ENCODE measurements at places on chromosomes 4 and X.
A peak's percentile ranks its signal among the peaks of the same experiment; 100 is the strongest.

GRCh38 chrX:150525061-150525919 is 43.1 kb upstream of the MTM1 start:
- no peak for DNase-seq

DNA sequence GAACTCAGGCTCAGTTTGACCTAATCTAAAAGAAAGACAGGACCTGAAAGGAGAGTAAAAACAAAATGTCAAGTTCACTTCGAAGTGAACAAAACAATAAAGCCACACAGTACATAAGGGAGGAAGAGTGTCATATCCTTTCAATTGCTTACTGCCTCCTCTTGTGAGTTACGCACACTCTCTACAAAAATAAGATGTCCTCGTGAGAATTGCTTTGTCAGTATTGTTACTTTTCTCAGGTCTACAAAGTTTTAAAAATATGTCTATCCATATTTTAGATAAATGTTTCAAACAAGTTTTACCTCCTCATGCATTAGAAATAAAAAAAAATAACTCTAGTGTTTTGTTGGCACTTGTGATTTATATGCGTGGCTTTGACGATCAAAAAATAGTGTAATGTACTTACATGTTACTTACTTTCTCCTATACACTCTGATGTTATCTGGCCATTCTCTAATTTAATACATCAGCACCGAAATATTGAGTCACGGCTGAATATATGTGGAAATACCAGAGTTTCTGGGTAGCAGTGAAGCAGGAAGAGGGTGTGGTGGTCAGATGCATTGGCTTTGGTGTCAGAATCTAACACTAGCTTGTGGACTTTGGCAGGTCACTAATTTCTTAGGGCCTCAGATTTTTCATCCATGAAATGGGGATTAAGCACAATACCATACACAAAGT is 8.1 kb upstream of the MRPL1 start:
- no peak for DNase-seq

DNA sequence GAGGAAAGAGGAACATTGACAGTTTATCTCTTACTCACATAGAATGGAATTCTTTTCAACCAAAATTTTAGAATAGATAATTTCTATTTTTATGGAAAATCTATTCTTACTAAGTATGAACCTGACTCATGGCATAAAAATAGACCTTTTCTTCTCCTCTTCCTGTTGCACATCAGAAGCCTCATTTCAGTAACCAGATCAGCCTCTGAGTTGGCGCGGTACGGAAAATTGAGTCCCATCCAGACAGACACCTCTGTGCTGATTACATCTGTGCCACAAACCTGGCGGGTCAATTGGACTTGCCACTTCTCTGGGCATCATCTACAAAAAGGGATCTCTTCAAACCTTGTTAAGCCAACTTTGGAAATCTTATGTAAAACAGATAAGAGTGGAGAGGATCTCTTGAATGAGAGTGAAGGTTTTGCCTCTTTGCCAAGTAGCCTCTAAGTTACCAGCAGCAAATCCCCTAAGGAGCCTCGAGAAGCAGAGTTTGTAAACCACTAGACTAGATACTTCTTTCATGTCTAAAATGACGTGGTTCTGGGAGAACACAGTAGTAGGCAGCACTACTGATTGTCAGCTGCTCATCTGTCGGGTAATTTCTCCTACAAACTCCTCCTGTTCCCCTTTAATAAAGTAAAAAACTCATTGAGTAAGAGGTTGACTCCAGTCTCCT is 37.4 kb downstream of the TENM3 start:
- peak; percentile 59 for DNase-seq

DNA sequence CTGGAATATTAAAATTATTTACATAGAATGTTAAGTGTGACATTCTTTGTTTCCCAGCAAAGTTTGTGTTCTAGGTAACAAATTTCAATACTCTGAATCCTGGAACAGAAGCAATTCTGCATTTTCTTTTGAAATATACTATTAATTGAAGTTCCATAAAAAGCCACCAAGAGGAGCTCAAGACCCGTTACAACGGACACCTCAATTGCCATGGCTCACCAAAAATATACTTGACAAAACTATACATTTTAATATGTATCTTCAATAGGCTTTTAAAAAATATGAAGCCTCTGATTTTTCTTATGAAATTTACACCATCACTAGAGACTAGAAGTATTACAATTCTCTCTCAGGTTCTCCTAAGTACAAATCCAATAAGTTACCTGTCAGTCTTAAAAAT is 111.4 kb downstream of the NYX start:
- peak; percentile 16 for DNase-seq

- no peak for DNase-seq
These were observed 46.9 kb downstream of the SEPTIN11 start for GRCh38 chr4:76996445-76996844.

DNA sequence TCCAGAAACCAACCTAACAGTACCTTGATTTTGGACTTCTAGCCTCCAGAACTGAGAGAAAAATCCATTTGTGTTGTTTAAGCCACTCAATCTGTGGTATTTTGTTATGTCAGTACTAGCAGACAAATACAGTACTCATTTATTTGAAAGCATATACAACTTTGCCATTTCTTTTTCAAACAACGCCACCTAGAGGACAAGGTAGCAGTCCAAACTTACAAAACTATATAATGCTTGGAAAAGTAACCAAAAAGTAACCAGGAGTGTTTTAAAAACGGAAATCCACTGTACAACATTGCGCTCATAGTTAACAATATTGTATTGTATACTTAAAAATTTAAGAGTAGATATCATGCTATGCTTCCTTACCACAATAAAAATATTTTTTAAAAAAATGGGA is 37.0 kb upstream of the FGF13 start:
- DNase-seq, result no peak

- DNase-seq, result no peak
These were observed 13.9 kb downstream of the ANAPC10 start for GRCh38 chr4:145083891-145084605.

GRCh38 chrX:114073926-114074325 is 510.0 kb upstream of the HTR2C start:
- DNase-seq, result no peak

DNA sequence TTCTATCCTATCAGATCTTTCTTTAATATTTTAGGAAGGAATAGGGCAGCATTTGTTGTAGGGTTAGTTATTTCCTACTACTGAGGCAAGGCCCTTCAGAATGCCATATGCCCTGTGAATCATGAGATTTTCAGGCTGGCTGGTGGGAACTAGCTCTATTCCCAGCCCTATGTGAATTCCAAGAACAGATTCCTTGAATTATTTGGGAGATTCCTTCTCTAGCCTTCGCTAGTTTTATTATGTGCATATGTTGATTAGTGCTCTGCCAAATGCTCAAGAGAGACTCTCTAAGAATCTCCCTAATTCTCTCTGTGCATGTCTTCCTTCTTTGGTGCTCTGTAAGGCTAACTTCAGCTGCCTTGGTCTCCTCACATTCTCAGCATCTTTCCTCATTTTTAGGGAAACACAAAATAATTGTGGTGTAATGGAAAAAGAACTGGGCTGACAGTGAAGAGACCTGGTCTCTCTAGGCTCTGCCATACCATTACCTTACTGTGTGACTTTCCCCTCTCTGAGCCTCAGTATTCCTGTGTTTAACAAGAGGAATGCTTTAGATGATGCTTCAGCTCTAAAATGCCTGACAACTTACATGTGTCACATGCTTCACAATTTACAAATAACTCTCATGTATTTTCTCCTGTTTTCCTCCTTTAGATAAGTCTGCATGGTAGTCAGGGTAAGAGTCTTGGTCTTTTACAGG is 79.7 kb downstream of the VMA21 start:
- DNase-seq, result no peak

- no peak for DNase-seq
These were observed 83.7 kb downstream of the DHRSX start for GRCh38 chrX:2416851-2417604.

GRCh38 chr4:53752124-53752523 is 160.8 kb upstream of the LNX1 start:
- no peak for DNase-seq

DNA sequence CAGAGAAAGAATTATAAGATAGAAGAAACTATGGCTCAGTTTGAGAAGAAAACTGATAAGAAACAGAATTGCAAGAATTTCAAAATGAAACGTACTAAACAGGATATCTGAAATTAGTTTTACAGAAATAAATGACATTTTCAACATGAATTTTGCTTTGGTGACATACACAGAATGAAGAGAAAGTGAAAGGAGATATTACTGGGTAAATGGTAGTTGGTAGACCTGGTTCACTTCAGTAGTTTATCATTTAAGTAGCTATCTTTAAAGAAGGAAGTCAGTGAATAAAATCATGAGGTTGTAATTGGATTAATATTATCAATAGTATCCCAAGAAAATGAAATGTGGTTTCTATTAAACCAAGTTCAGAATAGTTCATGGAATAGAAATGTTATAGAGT is 395.5 kb upstream of the SMIM31 start:
- DNase-seq, result no peak

GRCh38 chrX:39645178-39645895 is 452.4 kb downstream of the BCOR start:
- DNase-seq, result peak; percentile 88

- DNase-seq, result no peak
These were observed 255.5 kb downstream of the LDB2 start for GRCh38 chr4:16642897-16643296.

DNA sequence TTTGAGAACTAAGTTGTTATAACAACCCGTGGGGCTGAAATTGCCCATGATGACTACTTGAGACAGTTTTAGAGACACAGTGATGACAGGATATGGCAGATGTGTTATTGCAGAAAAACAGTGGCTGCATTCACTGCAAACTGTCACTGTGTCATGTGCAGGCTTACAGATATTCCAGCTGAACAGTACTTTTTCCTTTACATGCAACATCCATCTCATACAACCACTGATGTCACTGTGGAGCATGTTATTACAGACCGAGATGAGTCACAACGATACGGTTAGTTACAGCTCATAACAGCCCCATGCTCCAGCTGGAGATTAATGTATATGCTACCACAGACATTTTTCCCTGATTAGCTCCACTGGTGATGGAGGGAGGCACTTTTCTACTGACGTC is 207.4 kb downstream of the TMA16 start:
- peak; percentile 75 for DNase-seq

- peak; percentile 48 for DNase-seq
These were observed 8.0 kb downstream of the MSX1 start for GRCh38 chr4:4867375-4868039.

DNA sequence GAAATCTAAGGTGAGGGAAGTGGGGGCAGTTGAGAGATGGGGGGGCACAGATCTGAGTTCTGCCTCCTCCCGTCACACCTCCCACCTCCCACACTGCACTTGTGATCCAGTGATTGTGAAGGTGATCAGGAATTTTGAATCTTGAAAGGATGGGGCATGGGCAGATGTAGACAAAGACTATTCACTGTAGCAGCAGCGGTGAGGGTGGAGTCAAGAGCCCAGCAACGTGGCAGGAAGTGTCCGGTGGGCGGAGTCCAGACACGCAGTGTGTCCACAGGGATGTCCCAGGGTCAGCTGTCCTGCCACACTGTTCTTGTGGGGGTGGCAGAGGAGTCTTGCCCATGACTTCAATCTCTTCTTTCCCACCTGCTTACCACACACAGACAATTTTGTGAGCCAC is 330.5 kb upstream of the GALNT7 start:
- DNase-seq, result no peak

GRCh38 chrX:146396409-146396808 is 413.2 kb upstream of the CXorf51B start:
- no peak for DNase-seq

GRCh38 chr4:145804116-145804515 is 124.2 kb downstream of the C4orf51 start:
- DNase-seq, result peak; percentile 90

DNA sequence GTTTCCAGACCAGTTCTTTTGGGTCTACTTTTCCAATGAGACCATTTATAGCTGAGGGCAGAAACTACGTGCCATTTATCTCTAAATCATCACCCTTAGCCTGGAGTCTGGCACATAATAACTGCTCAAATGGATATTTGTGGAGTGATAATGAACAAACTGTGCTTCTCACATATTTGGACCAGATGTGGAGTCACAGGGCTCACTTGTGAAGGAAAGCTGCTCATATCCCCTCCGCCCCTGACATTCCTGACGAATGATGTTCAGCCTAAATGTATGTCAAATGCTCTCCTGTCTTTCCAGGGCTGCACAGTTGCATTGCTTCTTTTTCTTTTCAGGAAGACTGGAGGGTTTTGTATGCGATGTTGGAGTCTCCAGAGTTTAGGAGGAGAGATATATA is 110.1 kb downstream of the GBA3 start:
- peak; percentile 45 for DNase-seq

DNA sequence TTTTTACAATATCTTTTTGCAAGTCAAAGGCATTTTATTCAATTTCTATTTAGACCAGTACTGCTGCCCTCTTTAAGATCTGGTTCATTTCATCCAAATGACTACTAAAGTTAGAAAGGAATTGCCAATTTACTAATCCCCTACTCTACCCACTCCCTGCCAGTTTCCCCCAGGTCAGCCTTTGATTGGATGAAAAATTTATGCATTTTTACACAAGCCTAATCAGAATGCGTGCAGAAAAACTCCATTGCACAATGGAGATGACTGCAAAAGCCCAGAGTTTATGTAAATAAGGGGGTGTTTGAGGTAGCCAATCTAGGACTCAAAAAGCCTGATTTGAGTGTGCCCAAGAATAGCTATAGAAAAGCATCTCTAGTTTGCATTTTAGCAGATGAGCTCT is 310.6 kb downstream of the PABPC4L start:
- no peak for DNase-seq

- DNase-seq, result no peak
These were observed 371.6 kb downstream of the INPP4B start for GRCh38 chr4:142474398-142475087.

DNA sequence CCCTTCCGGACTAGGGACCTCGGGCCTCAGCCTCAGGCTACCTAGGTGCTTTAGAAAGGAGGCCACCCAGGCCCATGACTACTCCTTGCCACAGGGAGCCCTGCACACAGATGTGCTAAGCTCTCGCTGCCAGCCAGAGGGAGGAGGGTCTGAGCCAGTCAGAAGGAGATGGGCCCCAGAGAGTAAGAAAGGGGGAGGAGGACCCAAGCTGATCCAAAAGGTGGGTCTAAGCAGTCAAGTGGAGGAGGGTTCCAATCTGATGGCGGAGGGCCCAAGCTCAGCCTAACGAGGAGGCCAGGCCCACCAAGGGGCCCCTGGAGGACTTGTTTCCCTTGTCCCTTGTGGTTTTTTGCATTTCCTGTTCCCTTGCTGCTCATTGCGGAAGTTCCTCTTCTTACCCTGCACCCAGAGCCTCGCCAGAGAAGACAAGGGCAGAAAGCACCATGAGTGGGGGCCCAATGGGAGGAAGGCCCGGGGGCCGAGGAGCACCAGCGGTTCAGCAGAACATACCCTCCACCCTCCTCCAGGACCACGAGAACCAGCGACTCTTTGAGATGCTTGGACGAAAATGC is at the start of gene WAS:
WAS (plus strand) TSS at position 389 of the 572 bp plus-strand sequence; CDS start at position 444, 55 bp downstream.
- DNase-seq, result no peak

- peak; percentile 87 for DNase-seq
These were observed 15.0 kb downstream of the GAB3 start for GRCh38 chrX:154735695-154736393.
